ENCODE measurements at places on chromosomes 12 and 14.

DNA sequence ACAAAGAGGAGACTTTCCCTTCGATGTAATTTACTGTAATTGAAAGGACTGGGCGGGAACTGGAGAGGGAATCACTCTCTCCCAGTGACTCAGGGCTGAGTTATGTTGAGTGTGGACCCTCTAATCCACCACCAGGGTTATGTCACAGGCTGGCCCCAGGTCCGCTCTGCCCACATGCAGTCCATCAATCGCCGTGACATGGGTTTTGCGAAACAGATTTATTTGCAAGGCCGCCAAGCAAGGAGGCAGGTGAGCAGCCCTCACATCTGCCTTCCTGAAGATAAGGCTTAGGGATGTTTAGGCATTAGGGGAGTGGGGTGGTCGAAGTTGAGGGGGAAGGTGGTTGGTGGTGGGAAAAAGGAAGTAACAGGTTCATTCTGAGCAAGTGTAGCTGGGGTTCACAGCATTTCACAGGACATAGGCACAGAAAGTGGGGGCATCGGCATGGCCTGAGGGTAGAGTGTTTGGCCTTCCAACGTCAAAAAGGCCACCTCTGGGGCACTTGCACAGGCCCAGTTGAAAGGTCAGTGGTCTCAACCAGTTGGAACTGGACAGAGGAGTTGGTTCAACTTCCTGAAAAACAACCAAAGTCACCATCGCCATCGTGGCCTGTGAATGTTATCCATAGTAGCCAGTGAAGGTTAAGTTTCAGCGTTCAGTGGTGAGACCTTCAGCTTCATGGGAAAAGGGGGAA lies 66.9 kb downstream of the DNAH10 start:
- DNase-seq, result no peak

GRCh38 chr12:54608156-54608555 lies 19.7 kb upstream of the PPP1R1A start:
- DNase-seq, result no peak

- no peak for DNase-seq
Observed at GRCh38 chr14:60212503-60213371, 36.3 kb upstream of the PPM1A start.

DNA sequence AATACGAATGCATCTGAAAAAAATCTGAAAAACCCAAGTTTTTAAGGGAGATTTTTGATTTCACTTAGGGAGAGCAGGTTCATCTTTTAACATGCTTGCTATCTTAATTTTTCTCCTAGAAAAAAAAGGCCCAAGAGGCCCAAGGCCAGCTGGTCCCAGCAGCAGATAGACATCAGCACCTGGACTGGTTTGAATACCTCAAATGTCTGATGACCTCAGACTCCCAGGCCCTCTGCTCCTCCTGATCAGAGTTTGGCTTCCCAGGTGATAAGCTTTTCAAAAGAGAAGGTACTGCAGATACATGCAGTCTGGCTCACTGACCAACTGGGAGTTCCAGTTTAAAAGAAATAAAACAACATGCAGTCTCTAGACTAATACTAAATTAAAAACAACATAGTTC lies 82.6 kb downstream of the C2CD5 start:
- no peak for DNase-seq

DNA sequence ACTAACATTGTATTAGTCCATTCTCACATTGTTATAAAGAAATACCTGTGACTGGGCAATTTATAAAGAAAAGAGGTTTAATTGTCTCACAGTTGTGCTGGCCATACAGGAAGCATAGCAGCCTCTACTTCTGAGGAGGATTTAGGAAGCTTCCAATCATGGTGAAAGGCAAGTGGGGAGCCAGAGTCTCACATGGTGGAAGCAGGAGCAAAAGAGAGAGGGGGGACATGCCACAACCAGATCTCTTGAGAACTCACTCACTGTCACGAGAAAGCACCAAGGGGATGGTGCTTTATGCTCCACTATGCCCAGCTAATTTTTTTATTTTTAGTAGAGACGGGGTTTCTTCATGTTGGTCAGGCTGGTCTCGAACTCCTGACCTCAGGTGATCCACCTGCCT lies 13.3 kb downstream of the OS9 start:
- DNase-seq, result no peak

DNA sequence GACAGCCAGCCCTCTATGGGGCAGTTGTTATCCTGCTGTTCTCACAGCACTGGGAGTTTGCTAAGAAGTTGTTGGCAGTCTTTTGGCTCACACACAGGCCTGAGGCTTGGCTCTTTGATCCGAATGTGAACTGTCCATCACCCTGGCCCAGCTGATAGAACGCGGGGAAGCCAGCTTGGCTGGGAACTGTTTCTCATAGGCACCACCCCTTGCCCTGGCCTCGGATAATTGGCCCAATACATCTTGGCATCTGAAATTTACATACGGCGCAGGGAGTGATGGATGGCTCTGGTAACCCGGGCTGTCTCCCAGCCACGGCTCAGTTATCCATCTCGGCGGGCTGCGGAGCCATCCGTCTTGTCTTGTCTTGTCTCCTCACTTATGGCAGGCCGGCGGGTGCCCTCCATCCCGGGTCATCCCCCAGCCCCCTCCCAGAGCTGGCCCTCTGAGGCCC lies 164.1 kb downstream of the PHETA1 start:
- no peak for DNase-seq
